ENCODE measurements at places on chromosomes 6 and 20.

- peak; percentile 14 for DNase-seq
These were observed 74.8 kb downstream of the RIN2 start for GRCh38 chr20:19832875-19833274.

DNA sequence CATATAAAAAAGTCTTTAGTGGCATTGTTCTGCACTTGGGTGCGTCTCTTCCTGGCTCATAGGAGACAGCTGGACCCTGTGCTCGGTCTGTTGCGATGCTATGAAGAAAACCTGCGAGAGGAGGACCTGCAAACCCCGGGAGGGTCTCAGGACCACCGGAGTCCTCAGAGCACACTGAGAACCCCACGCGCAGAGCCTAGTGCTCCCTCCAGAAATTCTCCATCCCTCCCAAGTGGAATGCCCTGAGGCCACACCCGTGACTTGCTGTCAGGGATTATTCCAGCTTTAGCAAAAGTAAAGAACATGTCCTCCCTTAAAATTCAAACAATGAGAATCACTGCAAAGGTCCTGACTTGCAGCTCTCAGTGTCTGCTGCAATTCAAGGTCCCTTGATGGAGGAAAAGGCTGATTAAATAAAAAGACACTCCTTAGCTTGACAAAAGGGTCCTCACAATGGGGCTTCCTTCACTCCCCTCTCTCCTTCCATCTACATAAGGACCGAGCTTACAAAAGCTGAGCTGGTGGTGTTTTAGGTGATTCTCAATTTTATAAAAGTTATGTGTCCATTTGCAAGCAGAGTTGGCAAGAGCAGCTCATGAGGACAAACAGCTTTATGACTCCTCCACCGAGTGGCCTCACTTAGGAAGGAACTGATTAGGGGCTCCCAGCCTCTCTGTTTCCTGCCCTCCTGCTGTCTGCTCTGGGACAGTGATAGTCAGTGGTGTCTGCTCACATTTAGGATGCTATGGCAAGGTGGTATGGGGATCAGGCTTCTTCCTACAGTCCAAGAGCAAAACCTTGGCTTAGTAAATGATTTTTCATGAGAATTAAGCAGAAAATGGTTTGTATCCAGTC, 97.0 kb downstream of the RAMACL start:
- DNase-seq, result no peak

DNA sequence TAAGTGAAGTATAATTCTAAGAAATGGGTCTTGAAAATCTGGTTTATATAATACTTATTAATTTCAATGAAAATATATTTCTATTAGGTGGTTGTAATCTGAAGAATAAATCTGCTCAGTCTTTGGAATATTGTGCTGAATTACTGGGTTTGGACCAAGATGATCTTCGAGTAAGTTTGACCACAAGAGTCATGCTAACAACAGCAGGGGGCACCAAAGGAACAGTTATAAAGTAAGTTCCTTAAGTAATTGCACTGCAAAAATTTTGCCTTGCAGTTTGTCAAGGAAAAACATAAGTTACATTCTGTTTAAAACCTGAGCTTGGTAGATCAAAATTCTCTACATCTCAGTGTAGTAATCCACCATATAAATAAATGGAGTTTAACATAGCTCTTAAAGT, 106.0 kb downstream of the MYO6 start:
- peak; percentile 38 for DNase-seq

GRCh38 chr20:38260378-38261053, at the start of gene KIAA1755:
Gene KIAA1755, minus strand, starts transcription at chr20:38260735. Its CDS starts 235 bp downstream, at chr20:38260500.
- DNase-seq, result no peak

DNA sequence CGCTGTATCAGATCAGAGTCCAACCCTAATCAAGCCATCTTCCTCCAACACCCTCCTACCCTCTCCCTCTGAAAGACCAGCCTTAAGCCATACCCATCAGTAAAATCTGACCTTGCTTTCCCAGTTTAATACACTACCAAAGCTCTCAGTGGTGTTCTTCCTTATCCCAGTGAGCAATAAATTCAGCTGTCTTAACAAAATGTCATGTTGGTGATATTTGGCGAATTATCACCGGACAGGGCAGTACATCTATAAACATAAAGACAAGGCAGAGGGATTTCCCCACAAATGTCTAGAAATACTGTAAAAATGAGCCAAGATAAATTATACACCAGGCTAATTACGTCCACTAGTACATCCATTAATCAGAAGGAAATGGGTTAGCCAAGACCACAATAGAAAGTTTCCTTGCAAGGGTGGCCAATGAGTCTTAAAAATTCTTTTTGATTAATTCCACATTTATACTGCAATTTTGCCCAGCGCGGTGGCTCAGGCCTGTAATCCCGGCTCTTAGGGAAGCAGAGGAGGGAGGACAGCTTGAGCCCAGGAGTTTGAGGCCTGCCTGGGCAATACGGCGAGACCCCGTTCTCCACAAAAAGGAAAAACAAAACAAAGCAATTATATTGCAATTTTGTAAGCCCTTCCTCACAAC, 905 bp downstream of the RARS2 start:
- no peak for DNase-seq

GRCh38 chr6:107768044-107768443, 56.1 kb downstream of the SCML4 start:
- no peak for DNase-seq

GRCh38 chr6:143955971-143956370, 52.1 kb downstream of the PLAGL1 start:
- DNase-seq, result no peak

DNA sequence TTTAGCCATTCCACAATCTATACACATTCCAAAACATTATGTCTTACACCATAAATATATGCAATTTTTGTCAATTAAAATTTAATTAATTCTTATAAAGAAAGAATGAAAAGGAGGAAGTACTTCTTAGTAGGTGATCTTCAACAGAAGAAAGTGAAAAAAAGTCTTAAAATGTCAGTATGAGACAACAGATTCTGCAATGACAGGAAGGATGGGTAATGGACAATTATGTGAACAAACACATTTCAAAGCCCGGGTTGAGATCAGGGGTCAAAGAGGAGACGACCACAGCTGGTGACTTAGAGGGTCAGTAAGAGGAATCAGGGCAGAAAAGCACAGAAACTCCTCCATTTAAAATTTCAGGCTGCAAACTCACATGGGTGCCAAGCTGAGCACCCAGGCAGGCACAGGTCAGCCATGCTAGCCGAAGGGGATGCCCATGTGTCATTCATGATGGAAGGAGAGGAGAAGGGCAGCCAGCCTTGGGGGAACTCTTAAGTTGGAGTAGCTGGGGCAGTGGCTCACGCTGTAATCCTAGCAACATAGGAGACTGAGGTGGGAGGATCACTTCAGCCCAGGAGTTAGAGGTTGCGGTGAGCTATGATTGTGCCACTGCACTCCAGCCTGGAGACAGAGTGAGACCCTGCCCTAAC, 11.0 kb downstream of the VSX1 start:
- DNase-seq, result no peak

DNA sequence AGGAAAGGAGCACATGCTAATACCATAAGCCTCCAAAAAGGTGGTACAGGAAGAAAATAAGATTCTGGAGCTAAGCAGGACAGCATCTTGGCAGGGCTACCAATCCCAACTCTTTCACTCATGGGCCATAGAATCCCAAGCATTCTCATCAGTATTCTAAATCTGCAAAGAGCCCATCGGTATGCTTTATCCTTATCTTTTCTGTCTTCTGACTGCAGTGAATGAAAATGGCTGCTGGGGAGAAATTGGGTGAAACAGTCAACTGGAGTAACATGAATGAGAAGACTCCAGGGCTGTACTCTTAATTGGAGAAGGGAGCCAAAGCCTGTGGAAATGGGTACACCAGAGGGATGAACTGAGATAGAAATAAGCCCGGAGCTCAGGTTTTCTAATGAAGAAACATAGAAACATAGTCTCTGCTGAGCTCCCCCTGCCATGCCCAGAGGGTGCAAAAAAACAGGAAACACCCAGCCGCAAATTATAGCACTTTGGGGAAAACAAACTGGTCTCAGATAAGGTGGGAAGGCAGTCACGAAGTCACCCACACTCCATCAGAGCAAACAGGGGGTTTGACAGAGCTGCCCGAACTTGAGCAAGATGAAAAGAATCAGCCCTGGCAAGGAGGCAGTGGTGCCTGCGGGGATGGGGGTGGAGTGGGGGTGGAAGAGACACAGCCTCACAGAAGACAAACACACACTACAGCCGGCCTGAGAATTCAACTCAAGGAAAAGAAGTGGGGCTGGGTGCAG, 35.4 kb upstream of the E2F3 start:
- peak; percentile 26 for DNase-seq

GRCh38 chr6:89475101-89475500, 42.1 kb downstream of the ANKRD6 start:
- no peak for DNase-seq

DNA sequence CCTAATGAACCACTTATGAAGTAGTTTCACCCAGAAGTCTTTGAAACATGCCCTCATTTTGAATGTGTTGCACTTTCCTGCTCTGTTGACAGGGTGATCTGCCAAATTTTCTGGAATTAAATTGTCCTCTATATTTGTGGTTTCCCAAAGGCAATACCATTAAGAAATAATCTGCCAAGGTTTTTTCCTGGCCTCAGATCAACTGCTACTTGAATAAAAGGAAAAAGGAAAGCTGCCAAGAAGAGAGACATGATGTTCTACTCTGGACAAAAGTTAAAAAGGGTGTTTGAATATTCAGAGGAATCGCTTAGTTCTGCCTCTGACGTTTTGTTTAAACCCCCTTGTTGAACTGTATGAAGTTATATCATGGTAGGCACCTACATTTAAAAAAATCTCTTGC, 37.4 kb upstream of the ARMH2 start:
- no peak for DNase-seq

- no peak for DNase-seq
These were observed 180.0 kb downstream of the GJA1 start for GRCh38 chr6:121615493-121615892.

DNA sequence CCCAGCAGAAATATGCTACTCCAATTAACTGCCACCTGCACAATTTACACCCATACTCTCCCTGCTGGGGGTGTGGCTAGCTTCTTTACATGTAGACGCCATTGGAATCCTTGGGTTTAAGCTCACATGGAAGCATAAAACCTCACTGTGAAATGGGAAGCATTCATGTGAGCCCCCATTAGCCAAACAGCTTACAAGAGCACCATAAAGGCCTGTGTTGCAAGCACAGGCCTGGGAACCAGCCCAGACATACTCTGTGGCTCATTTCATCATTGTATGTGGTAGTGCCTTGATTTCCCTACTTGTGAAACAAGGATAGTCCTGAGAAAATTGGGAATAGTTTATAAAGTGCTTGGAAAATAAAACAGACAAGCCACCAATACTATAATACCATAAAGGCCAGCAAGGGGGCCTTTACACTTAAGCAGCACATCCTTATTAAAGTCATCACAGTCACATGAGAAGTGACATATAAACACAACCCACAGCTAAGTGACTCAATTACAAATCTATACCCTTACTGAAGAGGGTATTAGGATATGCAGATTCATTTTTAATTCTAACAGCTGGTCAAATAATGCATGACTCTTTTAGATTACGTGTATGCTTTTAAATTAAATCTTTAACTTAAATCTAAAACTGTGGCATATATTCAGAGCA, 6.8 kb downstream of the ADNP start:
- DNase-seq, result no peak

DNA sequence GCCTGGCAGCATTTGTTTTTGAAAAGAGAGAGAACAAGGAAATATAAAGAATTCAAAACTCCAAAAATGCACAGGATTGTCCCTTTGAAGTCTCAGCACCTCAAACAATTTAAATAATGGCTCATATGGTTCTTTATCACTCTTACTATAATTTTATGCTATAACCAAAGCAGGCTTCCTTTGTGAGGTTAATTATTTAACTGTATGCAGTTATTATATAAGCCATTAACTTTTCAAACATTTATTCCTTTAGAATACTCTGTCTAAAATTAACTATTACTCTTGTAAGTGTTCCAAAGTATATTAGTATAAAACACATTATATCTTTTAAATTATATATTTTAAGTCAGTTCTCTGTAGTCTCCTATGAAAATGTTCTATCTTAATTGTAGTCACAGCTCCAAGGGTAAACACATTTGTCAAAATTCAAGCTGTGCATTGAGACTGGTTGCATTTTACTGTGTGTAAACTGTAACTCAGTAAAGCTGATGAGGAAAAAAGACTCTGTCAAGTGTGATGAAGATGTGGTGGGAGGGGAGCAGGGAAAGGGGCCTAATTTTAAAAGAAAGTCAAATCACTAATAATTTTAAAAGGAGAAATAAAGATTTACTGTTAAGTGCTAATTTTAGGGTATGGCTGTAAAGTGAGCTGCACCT, 20.0 kb upstream of the PLAGL1 start:
- no peak for DNase-seq

DNA sequence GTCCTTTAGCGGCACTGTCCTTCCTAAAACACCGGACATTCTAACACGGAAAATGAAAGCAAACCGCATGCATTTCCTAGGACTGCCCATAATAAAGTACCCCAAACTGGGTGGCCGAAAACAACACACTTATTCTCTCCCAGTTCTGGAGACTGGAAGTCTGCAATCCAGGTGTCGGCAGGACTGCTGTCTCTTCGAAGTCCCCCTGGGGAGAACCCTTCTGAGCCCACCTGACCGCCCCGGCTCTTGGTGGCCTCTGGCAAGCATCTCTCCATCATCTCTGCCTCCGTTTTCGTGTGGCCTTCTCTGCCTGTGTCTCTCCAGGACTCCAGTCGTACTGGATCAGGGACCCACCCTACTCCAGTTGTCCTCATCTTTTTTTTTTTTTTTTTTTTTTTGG, 55.4 kb downstream of the SYNJ2 start:
- no peak for DNase-seq

- no peak for DNase-seq
These were observed 309.2 kb downstream of the CDC5L start for GRCh38 chr6:44696686-44697085.

DNA sequence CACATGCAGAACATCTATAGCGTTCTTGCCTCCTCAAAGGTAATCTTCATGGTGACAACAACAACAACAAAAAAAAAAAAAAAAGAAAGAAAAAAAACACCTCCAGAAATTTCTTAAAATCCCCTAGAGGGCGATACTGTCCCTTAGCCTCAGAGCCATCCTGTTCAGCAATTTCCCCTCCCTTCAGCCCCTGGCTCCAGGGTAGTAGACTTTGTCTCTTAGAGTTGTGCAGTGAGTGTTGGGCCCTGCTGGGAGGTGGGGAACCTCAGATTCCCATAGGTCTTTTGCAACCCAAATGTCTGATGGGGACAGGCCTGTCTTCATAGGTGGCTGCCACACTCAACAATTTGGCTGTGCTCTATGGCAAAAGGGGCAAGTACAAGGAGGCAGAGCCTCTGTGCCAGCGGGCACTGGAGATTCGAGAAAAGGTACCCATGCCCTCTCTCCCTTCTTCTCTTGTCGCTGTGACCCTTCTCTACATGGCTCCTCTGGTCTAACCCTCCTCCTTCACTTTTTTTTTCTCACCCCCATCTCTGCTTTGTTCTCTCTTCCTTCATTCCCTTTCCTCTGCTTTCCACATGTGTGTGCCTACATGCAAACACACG, 6.0 kb upstream of the PTK7 start:
- peak; percentile 50 for DNase-seq

All from activated CD4-positive, alpha-beta T cell treated with anti-CD3 and anti-CD28 coated beads, Interleukin-10, Interleukin-2, amounts not matched to agents 100 ng/mL and 50 ng/mL, durations not matched to agents 16 hours and 8 hours (primary cell).